D341Med (cell line): ENCODE measurements at places on chromosomes 11 and 22.

GRCh38 chr11:69797156-69797555 is 22.0 kb upstream of the FGF4 start:
- no peak for DNase-seq

DNA sequence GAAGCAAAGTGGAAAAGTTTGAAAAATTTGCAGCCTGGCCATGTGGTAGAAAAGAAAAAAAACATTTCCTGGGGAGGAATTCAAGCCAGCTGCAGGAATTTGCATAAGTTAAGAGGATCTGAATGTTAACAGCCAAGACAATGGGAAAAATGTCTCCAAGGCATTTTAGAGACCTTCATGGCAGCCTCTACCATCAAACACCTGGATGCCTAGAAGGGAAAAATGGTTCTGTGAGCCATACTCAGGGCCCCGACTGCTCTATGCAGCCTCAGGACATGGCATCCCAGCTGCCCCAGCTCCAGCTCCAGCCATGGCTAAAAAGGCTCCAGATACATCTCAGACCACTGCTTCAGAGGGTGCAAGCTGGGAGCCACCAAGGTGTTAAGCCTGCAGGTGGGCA is 149.1 kb upstream of the SOX6 start:
- no peak for DNase-seq

GRCh38 chr22:38681582-38682335 is at the start of gene TOMM22:
Gene TOMM22 (plus strand): TSS chr22:38681957. CDS start chr22:38681979, 22 bp downstream.
- DNase-seq, result peak; percentile 96

DNA sequence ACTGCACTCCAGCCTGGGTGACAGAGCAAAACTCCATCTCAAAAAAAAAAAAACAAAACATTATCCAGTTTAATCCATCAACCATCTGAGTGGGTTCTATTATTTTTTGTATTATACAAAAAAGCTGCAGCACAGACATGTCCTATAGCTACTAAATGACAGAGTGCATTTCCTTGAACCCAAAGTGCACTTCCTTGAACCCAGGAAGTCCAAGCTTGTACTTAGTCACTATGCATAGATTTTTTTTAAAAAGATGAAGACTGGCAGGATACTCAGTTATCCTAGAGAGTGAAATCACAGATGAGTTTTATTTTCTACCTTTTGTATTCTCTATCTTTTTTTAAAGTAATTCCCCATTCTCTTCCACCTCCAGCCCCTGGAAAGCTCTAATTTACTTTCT is 8.0 kb upstream of the RRAS2 start:
- no peak for DNase-seq

- no peak for DNase-seq
Measured at GRCh38 chr11:31509051-31509428, 382 bp downstream of the IMMP1L start.

- DNase-seq, result no peak
Measured at GRCh38 chr11:128678024-128678423, 15.8 kb upstream of the FLI1 start.

DNA sequence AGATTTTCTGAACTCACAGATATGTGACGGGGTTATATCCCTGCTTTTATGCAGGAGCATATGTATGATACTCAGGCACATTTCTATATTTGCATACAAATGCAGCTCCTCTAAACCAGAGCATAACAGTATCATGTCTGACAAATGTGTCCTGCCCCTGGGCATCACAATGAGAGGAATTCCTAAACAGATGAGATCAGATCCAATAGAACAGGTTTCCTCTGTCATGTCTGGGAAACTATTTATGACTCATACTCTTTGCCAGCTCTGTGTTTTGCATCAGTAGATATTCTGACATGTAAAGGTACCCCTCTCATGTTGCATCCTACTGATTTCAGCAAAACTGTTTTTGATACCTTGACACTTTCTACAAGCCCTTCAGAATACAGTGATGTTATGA is 29.4 kb downstream of the SYT9 start:
- DNase-seq, result no peak

GRCh38 chr11:66529069-66529468 is 16.8 kb downstream of the ZDHHC24 start:
- no peak for DNase-seq

GRCh38 chr22:29030016-29030617 is 31.5 kb downstream of the C22orf31 start:
- no peak for DNase-seq

- DNase-seq, result no peak
Measured at GRCh38 chr11:111918390-111919256, at the start of gene C11orf52. Gene C11orf52 (plus strand): TSS chr11:111918913. CDS start chr11:111918973, 60 bp downstream.

DNA sequence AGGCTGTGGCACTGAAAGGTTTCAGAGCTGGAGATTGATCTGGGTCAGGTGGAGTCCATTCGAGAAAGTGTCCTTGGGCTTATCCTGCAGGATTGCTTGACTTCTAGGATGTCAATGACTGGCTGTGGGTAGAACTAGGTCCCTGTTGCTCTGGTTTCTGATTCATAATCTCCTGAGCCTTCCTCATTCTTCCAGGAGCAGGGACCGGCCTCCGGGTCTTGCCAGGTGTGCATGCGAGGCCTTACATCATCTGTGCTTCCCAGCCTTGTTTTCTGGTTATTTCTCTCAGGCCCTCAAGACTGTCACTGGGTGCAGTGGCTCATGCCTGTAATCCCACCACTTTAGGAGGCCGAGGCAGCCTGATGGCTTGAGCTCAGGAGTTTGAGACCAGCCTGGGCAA is 33.3 kb upstream of the SORL1-AS1 start:
- no peak for DNase-seq

GRCh38 chr22:44592126-44592823 is 94.2 kb upstream of the RTL6 start:
- no peak for DNase-seq

DNA sequence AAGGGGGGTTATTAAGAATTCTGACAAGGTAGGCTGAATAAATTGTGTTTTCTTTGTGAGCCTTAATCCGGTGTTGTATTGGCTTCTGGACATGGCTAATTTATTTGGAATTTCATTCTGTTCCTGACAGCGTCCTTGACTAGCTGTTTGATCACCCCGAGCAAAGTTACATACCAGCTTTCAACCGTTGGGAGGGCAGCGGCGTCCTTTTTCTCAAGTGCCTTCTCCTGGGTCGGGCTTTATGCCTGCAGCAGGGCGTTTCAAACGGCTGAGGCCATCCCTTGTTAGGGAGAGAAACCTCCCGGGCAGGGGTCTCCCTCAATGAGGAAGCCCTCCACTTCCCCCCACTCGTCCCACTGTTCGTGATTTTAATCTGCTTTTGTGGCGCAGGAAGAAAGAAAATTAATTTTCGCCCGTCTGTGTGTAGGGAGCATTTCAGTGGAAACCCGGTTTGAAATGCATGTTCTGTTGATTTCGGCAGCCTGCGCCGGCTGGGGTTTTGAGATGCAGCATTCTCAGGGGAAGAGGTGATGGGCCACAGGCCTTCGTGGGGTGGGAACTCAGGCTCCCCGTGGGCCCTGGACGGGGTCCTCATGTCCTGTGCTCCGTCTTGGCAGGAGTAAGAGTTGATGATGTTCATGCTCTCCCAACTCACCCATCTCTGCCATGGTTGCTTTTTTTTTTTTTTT is 2.9 kb upstream of the SMIM38 start:
- no peak for DNase-seq

DNA sequence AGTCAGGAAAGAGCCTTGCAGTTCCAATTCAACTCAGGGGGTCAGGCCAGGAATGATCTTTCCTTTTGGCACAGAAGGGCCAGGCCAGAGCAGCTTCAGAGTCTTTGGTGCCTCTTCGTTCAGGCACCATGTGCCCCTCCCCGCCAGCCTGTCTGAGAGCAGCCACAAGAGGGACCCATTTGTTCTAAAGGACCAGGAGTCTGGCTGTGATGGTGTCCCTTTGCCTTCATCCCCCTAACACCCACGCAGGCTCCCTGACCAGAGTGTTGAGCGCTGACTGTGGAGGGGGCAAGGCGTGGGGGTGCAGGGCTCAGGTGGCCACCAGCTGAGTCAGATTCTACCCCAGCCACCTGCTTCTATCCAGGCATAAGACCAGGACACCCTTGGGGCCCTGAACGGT is 156.4 kb downstream of the TTC17 start:
- DNase-seq, result peak; percentile 60

DNA sequence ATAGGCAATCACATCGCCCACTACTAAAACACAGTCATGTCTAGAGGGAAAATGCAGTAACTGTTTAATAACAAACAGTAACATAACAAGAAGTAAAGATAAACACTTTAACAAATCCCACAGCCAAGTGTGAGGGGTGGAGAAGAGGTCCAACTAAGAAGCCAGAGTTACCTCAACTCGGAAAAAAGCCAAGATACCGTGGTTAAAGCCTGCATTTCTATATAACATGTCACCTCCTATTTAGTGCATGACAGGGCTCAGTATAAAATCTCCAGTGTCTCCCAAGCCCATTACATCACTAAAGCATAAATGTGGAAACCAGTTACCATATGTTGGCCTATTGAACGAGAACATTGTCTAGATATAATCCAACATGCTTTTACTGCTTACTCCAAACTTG is 281.7 kb downstream of the LRRC4C start:
- DNase-seq, result no peak

GRCh38 chr11:43914466-43914865 is 28.0 kb upstream of the C11orf96 start:
- no peak for DNase-seq

GRCh38 chr11:129489249-129489648 is 113.6 kb downstream of the BARX2 start:
- no peak for DNase-seq

- no peak for DNase-seq
Measured at GRCh38 chr11:13552784-13553183, 57.0 kb upstream of the PTH start.

- no peak for DNase-seq
Measured at GRCh38 chr11:72452495-72452894, 18.2 kb upstream of the CLPB start.

- DNase-seq, result no peak
Measured at GRCh38 chr11:103488579-103488978, 379.4 kb downstream of the DYNC2H1 start.

DNA sequence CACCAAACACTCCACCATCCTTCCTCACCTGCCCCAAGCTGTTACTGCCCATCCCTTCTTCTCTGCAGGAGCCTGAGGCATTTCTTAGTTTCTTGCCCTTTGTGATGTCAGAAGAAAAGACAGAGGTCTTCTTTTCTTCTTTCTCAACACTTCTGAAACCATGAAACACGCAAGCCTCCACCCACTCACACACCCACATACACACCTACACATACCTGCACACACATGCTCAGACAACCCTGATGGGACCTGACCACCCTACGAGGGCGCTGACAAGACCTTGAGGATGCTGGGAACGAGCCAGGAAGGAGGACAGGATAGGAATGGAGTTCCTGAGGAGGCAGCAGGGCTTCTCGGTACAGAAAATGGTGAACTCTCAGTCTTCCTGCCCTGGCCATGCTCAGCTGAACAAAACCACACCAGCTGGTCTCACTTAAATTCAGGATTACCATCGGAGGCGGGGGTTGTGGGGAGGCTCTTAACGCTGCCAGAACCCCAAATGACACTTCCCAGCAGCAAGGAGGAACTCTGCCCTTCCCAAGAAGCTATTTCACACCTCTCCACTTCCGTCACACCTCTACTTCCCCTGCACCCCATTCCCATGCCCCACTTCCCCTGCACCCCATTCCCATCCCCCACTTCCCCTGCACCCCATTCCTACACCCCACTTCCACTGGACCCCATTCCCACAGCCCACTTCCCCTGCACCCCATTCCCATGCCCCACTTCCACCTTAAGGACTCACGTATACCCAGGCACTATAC is 41.0 kb downstream of the CSF2RB start:
- DNase-seq, result no peak

- no peak for DNase-seq
Measured at GRCh38 chr22:21766691-21767462, 31.3 kb upstream of the YPEL1 start.

DNA sequence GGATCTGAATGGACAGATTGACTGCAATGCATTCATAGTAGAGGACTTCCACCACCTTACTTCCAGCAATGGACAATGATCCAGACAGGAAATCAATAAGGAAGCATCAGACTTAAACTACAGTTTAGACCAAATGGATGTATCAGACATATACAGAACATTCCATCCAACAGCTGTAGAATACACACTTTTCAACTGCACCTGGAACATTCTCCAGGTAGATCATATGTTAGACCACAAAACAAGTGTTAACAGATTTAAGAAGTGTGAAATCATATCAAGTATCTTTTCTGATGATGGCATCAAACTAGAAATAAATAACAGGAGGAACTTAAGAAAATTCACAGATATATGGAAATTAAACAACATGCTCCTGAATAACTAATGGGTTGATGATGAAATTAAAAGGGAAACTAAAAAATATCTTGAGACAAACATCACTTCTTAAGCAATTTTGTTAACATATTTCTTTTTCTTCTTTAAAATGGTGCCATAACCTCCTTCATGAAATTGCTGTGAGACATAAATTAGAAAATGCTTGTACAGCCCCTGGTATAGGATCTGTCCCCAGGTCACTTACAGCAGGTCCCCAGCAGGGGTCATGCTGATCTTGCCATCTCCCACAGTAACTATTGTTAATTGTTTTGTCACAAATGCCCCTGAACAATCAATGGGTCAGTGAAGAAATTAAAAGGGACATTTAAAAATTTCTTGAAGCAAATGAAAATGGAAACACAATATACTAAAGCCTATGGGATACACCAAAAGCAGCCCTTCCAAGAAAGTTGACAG is 100.0 kb upstream of the OR4B1 start:
- no peak for DNase-seq

GRCh38 chr11:408154-409007 is 6.4 kb downstream of the SIGIRR start:
- no peak for DNase-seq

DNA sequence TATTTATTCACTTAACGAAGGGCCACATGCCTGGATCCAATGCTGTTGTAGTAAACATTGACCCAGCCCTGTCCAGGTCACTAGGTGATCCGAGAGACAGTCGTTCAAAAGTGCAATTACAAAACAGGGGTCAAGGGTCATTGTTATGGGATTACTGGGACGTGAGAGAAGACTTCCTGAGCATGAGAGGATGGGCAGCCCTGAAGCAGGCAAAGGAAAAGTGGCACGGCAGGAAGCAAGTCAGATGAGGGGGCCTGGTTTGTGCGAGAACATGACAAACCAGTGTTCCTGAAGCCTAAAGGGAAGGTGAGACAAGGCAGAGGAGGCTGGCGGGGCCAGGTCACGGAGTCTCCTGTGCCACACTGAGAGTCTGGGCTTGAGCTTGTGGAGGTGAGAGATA is 15.8 kb upstream of the MMP20 start:
- no peak for DNase-seq

DNA sequence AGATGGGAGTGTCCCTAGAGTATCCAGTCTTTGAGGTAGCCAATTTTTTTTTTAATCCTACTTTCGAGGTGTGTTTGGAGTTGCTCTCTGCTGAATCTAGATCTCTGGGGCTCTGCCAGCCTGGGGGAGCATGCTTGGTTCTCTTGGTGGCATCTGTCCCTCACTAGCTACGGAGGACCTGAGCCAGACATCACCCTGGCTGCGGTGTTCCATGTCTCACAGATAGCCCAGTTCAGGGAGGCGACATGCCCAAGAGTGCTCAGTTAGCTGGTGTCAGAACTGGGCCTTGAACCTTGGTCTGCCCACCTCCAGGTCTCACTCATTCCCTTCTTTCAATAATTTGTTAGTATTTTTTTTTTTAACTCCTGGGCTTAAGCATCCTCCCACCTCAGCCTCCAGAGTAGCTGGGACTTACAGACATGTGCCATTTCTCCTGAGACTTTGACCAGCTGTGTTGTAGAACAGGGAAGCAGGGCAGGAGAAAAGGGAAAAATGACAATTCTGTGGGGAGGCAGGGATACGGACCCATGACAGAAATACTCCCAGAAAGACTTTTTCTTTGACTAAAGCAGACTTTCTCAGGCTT is 621 bp downstream of the HMOX1 start:
- DNase-seq, result no peak
